ENCODE measurements at places on chromosomes 3 and 15.

GRCh38 chr3:95474338-95474737 is 1340.1 kb upstream of the EPHA6 start:
- no peak for DNase-seq

DNA sequence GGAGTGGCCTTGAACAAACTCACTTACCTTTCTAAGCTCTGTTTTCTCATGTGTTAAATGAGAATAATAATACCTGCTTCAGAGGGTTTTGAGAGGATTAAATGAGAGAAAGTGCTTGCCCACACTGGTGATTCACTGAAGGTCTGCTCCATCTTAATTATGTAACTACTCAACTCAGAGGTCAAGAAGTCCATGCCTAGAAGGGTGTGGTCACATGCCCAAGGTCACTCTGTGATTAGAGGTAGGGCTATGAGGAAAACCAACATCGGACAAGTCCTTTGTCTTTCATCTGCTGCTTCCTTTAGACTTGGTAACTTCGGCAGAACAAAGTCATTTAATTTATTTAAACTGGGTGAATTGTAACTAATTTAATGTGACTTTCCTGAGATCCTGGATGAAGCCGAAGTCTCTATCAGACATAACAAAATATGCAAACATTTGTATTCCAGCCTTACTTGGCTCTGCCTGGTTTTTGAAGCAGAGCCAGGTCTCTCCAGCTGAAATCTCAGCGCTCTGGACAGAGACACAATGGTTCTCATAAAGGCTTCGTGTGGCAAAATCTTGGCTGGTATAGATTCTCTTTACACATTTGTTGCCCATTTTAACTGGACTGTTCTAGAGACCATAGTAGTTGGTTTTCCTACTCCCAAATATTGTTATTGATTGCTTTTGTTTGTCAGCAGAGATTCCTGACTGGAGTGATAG is 3.0 kb downstream of the CHRNA7 start:
- no peak for DNase-seq

DNA sequence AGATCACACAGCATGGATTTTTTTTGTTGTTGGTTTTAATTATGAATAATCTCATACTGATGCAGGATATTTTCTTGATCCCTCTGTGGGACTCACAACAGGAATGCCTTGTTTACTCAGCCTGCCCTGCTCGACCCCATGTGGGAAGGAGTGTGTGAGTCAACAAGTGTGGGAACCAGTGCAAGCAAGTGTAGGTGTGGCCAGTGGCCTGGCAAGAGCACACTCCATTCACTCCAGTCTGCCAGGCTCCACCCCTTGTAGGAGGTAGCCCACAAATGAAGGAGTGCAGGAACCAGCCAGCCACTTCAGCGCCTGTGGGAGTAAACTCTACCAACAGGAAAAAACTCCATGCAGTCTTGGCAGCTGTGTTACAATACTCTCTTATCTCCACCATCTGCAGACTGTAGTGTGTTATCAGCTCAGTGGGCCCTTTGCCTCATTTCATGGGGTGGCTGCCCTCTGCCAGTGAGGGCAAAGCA is 393.6 kb downstream of the OTOL1 start:
- DNase-seq: no peak

DNA sequence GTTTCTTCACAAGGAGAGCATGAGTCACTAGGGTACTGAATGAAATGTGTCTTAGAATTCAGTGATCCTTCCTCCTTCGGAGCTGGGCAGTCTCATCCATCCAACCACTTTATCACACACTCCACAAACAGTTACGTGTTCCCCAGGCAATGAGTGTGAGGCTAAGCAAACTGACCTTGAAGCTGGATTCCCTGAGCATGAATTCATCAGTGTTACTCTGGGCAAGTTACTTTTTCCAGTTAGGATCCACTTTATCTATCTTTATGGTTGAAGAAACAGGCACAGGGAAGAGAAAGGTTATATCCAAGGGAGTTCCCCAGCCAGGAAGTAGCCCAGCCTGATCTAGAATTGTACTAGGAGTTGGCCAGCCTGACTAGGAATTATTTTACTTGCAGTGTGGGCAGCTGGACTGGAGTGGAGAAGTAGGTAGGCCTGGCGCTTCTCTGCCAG is 17.1 kb upstream of the GCNT3 start:
- DNase-seq: no peak

GRCh38 chr3:37885814-37886213 is 24.1 kb downstream of the CTDSPL start:
- DNase-seq: no peak

- no peak for DNase-seq
These were observed 22.3 kb upstream of the IL1RAP start for GRCh38 chr3:190491533-190492054.

GRCh38 chr3:51943451-51944391 is 1.6 kb downstream of the PARP3 start:
- DNase-seq: no peak

DNA sequence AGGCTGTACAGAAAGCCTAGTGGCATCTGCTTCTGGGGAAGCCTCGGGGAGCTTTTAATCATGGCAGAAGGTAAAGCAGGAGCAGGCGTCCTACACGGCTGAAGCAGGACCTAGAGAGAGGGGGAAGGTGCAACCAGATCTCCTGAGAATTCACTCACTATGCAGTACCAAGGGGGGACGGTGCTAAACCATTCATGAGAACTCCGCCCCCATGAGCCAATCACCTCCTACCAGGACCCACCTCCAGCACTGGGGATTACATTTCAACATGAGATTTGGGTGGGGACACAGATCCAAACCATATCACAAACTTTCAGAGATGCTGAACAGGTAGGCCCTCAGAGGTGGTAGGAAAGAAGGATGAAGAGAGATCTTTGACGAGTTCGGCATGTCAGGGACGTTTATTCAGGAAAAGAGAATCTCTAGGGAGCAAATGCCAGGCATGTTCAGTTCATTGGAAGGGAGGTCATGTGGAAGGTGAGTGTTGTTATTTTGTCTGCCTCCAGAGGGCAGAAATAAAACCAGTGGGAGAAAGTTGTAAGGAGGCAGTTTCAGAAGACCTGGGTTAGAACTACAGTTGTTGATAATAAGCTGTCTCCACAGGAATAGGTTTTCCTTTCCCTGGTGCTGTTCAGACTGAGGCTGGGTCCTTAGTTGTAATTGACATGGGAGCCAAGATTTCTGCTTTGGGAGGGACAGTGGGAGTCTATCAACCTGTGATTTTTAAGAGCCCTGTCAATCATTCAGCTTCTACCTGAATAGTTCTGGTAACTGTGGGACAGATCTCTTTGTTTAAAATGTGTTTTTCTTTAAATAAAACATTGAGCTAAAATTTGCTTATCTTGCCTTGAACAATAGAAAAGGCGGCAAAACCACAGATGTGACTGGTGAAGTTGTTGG is 4.3 kb upstream of the FNDC3B start:
- DNase-seq: peak; percentile 14

- DNase-seq: no peak
These were observed 12.0 kb upstream of the C3orf80 start for GRCh38 chr3:160213191-160213590.

All from germinal center (tissue), 1 donor.